Stimulated activated CD8-positive, alpha-beta memory T cell treated with anti-CD3 and anti-CD28 coated beads, Interleukin-4, amount 100 ng/mL, for 4 hours (primary cell): ENCODE measurements at places on chromosomes 2 and 18.

- no peak for DNase-seq
Observed at GRCh38 chr2:223712642-223713041, 110.5 kb upstream of the SCG2 start.

DNA sequence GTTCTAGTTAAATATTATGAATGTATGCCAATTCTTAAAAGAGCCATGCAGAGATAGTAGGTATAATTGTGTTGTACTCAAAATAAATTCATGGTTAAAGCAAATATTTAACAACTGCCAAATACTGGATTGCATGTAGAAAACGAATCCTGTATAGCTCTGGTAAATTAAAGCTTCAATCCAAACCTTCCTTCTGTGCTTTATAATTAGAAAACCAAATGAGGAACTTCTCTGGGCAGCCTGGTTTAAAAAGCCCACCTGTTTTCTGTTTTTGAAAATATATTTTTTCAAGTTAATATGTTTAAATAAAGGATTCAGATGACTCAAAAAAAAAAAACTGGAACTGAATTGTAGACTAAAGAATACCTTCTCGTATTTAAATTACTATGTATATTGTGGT lies 48.3 kb upstream of the ITGA4 start:
- no peak for DNase-seq

DNA sequence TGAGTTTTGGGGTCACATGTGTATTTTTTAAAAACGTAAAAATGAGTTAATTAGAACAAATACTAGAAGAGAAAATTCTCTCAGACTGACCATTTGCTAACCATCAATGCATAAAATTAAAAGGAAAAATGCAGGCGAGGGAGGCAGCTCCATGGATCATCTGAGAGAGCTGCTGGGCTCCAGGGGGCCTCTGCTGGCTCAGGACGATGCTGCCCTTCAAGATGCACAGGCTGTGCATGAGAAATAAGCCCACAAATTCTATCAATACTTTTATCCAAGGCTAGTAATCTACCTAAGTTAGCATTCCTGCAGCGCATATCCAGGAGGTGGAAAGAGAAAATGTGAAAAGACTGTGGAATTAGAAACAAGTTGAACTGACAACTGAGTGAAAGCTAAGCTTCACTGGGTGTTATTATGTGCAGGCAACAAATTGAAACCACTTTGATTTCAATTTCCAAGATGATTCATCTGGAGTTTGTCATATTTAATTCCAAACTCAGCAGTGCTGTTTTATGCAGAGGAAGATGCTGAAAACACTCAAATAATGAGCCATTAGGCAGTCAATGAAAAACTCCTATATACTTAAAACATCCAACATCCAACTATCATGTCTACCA lies 261.1 kb downstream of the NBAS start:
- no peak for DNase-seq

- no peak for DNase-seq
Observed at GRCh38 chr2:24494410-24494809, 3.4 kb downstream of the NCOA1 start.

DNA sequence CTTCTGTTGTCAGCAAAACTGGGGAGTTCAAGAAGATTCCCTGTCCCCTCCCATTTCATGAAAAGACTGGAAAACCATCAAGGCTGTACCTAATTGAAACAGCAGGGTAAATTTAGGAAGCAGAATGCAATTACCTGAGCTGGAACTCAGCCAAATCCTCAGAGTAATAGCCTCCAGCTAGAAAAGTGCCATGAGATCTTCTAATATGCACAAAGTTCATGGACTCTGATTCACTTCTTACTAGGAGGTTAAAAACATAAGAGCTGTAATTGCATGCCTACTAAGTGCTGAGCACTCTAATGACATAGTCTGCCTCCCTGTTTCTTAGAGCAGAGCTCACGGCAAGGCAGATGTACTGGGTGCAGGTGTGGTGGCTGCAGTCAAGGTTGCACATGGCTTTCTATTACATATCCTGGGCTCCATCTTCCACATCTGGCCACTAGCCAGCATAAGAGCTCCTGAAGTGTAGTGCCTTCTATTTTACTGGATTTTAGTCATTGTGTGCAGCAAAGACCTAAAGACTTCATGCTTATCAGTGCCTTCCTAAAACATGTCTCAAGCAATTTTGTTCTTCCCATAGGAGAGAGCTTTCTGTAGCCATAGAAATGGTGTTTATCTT lies 341.7 kb downstream of the PTPRM start:
- no peak for DNase-seq
